ENCODE measurements at places on chromosomes 12 and 14.

- DNase-seq = no peak
These were observed 17.8 kb downstream of the ELK3 start for GRCh38 chr12:96211988-96212387.

- DNase-seq = no peak
These were observed 39.5 kb upstream of the USP44 start for GRCh38 chr12:95590775-95591174.

- no peak for DNase-seq
These were observed 169.9 kb downstream of the DPF3 start for GRCh38 chr14:72723858-72724530.

DNA sequence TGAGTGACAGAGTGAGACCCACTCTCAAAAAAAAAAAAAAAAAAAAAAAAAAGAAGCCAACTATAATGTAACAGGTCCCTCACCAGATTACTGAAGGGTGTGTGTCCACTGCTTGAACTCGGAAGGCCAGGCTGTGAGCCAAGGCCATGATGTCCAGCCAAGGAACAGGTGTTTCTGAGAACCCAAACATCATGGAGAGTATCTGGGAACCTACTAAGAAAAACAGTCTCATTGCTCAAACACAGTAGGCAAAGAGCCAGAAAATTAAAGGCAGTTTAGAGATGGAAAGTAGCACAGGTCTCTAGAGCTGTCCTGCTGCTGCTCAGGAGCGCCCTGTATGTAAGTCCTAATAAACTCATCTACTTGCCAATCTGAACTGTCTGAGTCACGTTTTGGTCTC, 12.5 kb upstream of the MAP4K5 start:
- no peak for DNase-seq

DNA sequence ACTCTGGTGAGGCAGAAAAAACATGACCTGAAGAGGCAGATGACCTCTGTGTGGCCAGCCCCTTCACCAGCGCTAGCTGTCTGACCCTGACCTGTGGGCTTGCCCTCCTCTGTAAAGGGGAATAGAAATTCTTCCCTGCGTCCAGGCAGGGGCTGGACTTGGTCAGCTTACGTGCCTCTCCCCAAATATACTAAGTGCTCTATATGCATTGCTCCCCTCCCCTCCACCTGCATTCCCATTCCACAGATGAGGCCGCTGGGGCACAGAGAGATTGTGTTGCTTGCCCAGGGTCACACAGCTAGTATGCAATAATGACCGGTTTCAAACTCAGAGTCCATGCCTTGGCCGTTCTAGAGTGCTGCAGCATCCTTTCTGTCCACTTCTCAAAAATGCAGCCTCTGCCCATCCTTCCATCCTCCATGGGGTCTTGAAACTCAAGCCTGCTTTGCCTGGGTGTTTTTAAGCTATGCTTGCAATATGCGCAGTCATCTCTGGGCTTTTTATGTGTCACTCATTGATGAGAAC, 303.9 kb downstream of the CACNA1C start:
- DNase-seq = no peak

DNA sequence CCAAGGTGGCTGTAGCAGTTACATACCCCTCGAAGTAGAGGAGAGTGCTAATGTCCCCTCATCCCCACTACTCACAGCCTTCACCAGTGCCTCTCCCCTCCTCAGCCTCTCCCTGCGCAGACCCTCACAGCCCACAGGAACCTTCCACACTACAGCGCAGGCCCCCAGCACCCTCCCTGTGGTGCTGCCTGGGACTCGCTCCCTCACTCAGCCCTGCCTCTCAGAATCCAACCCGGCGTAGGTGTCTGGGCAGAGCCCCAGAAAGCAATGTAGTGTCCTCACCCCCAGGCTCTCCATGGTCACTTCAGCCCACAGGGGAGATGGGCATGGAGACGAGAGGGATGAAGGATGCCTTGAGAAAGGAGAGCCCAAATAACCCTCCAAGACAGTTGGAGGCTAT, 10.9 kb upstream of the ZNF740 start:
- DNase-seq = no peak

DNA sequence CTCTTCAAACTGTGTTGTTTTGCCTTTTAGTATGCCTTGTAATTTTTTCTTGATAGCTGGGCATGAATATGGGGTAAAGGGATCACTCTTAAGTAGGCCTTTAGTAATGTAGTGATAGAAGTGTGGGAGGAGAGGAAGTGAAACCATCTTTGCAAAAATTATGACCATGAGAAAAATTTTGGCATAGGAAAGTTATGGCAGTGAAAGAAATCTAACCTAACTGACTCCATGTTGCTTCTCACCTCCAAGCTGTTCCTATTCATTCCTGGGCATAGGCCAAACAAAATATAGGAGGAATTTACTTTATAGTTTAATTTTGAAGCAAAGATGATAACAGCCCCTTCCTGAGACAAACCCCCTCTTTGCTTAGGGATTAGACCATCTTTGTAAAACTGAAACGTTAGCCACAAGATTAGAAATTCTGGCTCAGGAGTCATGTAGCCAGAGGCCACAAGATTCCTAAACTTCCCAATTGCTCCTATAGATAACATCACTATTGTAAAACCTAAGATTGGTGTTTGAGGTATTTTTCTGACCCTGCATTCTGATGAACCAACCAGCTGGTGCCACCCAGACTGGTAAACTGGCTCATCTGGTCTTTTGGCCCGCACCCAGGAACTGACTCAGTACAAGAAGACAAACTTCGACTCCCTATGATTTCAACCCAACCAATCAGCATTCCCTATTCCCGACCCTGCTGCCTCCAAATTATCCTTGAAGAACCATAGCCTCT, 45.8 kb downstream of the CRADD start:
- no peak for DNase-seq

GRCh38 chr12:107461222-107461975, 224.2 kb upstream of the PWP1 start:
- no peak for DNase-seq

GRCh38 chr12:112584266-112584722, 165.5 kb downstream of the PTPN11 start:
- peak; percentile 35 for DNase-seq

- DNase-seq = no peak
These were observed 32.0 kb upstream of the VPS37B start for GRCh38 chr12:122927756-122928403.

- DNase-seq = no peak
These were observed 17.8 kb upstream of the MCRS1 start for GRCh38 chr12:49585477-49586459.

GRCh38 chr12:124208489-124208888, 86.4 kb upstream of the RFLNA start:
- no peak for DNase-seq

- no peak for DNase-seq
These were observed 288.0 kb downstream of the TRHDE start for GRCh38 chr12:72560003-72560769.

DNA sequence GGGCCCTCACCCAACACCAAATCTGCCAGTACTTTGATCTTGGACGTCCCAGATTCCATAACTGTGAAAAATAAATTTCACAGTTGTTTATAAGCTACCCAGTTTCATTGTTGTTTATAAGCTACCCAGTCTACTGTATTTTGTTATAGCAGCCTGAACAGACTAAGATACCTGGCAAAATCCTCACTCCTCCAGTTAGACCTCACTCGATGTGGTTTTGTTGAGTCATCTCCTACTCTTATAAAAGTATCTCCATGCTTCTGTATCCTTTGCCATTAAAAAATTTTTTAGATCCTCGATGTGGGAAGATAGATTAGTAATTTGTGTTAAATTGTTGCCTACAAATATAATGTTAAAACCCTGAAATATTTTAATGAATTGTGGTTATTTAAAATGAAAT, 16.0 kb downstream of the TXNDC16 start:
- DNase-seq = no peak

DNA sequence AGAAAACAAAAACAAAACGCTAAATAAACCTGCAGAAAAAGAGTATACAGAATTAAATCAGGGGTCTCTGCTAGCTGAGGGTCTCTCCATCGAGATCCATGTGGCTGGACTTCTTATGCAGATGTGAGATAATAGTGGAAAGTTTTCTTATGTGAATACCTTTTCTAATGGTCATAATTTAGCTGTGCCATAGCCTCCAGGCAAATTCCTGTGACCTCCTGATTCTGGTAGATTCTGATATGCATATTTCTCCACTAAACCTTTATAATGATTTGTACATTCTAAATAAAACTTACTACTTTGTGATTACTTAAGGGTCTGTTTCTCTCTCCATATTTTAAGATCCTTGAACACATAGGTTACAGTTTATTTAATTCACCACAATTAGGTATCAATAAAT, 1002.6 kb downstream of the GALC start:
- DNase-seq = no peak

DNA sequence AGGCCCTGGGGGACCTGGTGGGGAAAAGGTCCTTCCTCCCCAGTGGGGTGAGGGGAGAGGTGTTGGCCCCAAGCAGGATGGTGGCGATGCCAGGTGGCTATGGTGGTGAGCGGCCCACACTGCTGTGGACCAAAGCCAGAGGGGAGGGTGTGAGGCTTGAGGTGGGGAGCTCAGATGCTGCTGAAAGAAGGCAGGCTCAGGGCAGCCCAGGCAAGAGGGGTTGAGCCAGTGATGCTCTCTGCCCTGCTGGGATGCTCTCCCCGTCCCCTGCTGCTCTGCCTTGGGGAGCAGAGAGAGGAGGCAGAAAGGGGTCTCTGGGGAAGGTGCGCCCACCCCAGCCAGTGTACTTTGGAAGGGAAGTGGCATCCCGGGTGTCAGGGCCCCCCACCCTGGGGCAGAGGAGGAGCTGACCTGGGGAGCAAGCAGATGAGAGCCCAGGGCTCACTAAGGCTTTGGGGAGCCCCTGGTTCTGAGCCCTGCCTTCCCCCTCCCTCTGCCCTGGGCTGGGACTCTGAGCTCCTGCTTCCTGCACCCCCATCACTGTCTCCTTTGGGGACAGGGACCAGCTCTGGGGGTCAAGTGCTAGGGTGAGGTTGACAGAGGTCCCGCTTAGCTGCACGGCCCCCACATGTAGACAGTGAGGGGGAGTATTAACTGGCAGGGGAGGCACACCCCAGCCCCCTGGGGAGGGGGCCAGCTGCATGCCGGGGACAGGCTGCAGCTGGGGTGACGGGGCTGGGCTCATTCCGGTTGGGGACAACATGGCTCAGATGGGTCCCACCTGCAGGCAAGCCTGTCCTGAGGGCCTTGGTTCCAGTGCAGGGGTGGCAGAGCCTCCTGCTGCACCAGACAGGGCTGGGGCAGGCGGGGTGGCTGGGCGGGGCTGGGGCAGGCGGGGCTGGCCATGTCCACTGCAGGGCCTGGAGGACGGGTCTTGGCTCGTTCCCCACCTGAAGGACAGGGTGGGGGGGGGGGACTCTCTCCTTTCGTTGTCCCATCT, 124.4 kb downstream of the KIF26A start:
- no peak for DNase-seq

GRCh38 chr12:54133772-54134375, 54.9 kb downstream of the SMUG1 start:
- no peak for DNase-seq

DNA sequence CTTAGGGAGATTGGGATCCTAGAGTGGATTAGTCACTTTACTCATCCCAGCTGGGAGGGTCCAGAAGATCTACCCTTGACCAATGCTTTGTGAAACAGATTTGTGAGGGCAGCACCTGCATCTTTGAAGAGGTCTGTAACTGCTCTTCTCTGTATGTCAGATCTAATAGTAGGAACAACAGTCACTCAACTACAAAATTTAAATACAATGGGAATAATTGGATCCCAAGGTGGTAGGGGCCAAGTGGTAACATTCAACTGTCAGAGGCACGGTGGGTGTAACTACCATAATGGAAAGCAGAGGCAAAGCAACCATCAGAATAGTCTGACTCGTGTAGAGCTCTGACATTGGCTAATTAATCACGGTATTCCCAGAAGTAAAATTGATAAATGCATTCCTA, 55.8 kb downstream of the ITPR2 start:
- no peak for DNase-seq

DNA sequence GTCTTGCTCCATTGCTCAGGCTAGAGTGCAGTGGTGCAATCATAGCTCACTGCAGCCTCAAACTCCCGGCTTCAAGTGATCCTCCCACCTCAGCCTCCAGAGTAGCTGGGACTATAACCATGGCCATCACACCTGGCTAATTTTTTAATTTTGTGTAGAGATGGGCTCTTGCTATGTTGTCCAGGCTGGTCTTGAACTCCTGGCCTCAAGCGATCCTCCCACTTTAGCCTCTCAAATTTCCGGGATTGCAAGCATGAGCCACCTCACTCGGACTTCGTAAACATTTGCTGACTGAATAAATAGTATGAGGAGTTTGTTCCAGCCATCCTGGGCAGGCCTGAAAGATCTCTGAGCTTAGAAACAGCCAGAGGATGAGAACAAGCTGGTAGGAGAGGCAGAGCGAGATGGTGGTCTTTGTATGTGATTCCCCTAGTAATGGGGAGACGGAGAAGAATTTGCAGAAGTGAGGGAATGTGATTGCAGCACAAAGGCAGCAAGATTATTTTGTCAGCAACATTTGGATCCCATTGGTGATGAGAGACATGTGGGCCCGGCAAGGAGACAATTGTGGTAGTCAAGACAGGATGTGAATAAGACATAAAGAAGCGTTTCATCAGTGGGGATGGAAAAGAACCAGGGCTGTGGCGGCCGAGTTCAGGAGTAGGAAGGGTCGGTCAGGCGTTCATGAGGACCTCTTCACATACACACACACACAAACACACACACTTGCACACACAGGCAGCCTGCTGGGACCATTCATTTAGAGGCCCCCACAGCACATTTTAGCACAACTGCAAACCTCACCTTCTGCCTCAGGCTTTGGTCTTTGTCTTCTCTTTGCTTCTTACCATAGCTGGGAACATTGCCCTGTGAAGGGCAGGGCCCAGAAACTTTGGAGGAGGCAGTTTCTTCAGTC, 155.5 kb downstream of the ZFP36L1 start:
- DNase-seq = no peak

- no peak for DNase-seq
These were observed 765.6 kb upstream of the FOXG1 start for GRCh38 chr14:28001002-28001401.

DNA sequence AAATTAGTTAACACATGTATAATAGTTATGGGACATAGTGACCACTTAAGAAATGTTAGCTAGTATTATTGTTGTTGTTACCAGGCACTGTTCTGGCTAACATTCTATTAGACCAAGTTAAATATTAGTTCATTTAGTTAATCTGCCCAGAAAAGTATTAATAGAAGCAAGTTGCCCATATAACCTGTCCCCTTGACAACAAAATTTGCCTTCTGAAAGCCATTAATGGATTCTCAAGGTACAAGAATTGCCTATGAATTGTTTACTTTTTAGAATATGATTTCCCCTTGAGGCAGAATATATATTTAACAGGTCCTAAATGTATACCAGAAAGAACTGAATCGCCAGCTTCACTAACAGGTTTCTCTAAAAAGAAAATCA, 167.3 kb upstream of the TMCC3 start:
- DNase-seq = no peak

GRCh38 chr14:22131749-22132476, 457.1 kb downstream of the DAD1 start:
- DNase-seq = no peak

DNA sequence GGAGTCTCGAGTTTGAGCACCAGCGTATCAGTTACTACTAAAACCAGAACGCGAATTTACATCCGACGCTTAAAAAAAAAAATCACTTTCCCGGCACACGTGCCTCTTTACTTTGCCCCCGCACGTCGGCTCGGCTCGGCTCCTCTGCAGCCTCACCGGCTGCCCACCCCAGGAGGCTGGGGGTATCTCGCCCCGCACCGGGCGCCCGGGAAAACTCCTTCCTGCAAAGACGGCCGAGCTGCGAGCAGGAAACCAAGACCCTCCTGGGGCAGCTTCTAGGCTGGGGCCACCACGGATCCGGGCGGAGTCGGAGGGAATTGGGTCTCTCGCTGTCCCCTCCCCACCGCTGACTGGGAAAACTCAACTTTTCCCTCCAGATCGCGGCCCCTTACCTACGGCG, 610 bp downstream of the VSIG10 start:
- DNase-seq = no peak

- DNase-seq = no peak
These were observed 7.9 kb downstream of the DYNC1H1 start for GRCh38 chr14:101972126-101972866.
